Activated T-helper 17 cell treated with anti-CD3 and anti-CD28 coated beads, Interleukin-2, amount 50 U/mL, for 72 hours (primary cell): ENCODE measurements at places on chromosomes 5 and 9.

DNA sequence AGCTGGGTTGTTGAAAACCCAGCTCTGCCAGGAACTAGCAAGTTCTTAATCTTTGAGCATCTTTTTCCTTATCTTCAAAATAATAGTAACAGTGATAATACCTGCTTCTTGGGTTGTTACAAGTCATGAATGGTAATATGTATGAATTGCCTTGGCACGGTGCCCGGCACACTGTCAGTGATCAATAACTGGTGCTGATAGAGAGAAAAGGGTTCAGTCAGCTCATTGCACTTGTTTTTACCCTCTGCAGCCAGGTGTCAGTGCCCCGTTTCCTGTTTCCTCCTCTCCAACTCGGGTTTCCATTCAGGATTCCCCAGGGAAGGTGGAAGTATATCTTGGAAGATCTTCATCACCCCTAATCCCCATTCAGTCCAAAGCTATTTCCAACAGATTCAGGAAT, 15.8 kb upstream of the NIPAL4 start:
- ATAC-seq = no peak

DNA sequence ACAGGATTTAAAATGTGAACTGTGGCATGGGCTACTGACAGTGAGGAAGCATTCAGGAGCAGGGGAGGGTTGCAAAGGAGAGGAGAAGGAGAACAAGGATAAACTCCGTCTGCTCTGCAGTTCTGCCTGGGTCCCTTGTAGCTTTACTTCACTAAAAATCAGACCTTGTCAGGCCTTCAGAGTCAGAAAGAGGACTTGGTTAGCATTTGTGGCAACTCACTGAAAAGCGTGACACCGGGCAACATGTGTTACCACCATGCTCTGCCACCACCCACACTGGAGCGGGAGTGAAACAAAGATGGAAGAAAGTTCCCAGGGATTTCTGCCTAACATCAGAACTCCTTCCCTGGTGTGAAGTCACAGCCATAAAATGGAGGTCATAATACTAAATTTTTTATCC, 19.3 kb downstream of the FYB1 start:
- ATAC-seq = no peak

- no peak for ATAC-seq
These were observed 10.3 kb upstream of the SLC6A18 start for GRCh38 chr5:1214936-1215220.

DNA sequence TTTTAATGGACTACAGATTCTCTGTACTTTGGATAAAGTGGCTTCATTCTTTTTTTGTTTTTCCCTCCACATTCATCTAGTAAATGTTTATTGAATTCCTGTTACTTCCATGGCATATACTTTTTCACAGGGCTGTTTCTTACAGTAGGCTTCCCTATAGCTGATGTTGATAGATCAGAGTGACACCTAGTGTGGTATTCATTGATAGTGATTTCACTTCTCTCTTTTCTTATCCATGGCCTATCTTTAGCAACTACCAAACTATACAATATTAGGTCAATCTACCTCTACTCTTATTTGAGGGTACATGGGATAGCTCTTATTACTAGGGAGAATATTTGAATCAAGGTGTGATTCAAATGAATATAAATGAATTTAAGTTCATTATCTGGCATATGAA, 35.8 kb downstream of the FSD1L start:
- ATAC-seq = no peak

GRCh38 chr9:114070188-114071103, 7.7 kb downstream of the AMBP start:
- no peak for ATAC-seq

GRCh38 chr9:86697213-86697612, 250.1 kb downstream of the GAS1 start:
- no peak for ATAC-seq

DNA sequence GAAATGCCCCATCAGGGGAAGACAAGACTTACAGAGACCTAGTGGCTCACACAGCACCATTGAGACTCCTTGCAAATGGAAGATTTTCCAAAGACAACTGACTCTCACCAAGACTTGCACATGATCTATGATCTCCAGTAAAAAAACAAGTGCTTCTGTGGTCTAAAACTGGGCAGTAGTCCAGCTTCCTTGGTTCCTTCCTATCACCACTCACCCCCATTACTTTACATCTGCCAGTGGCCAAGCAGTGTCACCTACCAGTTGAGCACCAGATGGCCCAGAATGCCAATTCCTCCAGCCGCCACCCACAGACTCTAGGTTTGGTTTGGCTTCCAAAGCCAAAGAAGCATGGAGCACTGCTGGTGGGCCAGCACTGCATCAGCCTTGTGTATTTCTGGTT, 47.7 kb downstream of the SH3TC2 start:
- no peak for ATAC-seq
